NCI-H2081 (cell line): ENCODE measurements at places on chromosomes 4 and X.

DNA sequence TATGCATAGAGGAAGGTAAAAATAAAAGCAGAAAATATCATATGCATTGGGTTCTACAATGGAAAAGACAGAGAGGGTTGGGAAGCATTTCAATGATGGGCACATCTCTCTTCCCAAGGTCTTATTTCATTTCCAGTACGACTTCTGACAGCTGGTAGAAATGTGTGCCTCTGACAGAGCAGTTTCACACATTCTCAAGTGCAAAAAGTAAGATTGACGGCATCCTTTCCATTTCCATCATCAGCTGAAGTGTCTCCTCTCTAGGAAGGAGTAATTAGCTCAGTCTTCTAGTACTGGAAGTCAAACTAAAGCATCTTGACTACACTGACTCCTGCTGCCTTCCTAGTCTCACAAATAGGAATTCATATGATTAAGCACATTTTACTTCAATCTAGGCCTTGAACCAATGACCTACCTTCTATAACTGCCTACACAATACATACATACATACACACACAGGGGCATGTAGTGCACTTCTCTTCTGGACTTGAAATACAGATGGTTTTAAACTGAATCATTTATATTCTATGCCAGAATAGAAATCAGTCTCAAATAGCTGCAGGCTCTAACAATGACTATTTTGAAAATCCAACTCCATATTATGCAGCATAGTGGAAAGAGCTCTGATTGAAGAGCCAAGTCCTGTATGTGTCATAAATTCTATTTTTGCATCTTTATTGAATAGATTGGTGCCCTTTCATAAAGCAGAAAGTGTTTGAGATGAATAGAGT, 473.4 kb downstream of the INPP4B start:
- no peak for DNase-seq

- peak; percentile 58 for DNase-seq
Observed at GRCh38 chr4:52234561-52235440, 183.7 kb downstream of the SPATA18 start.

- DNase-seq, result no peak
Observed at GRCh38 chr4:105306158-105306781, 159.6 kb downstream of the TET2 start.

- no peak for DNase-seq
Observed at GRCh38 chr4:65924843-65925242, 254.6 kb upstream of the EPHA5 start.

GRCh38 chr4:779555-779954, 46.4 kb downstream of the CPLX1 start:
- DNase-seq, result no peak

- no peak for DNase-seq
Observed at GRCh38 chrX:136747003-136747986, 33.4 kb downstream of the ARHGEF6 start.

- no peak for DNase-seq
Observed at GRCh38 chr4:84279678-84280077, 219.4 kb downstream of the NKX6-1 start.

DNA sequence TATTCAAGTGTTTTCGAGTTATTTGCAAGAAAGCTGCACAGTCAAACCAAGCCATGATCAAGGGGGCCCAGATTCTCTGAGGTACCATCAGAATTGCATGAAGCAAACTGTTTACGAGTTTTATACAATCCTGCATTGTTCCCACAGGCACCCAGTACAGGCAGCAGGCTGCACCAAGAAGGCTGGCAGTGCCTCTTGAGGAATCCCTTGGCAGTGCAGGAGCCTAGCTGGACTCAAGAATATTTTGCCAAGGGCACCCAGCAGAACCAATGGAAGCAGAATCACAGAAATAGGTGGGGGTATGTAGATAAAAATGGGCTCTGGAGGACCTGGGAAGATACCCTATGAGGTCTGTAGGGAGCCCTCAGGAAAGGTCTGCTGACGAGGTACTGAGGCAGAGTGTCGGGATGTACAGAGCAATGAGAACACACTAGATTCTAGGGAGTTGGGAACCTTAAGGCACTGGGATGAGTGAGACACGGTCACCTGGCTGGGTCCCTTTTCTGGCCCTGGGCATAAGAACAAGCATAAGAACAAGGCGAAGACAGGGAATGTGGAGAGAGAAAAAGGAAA, 2.5 kb upstream of the PLP1 start:
- DNase-seq, result peak; percentile 69

- DNase-seq, result no peak
Observed at GRCh38 chr4:145886871-145887240, 51.8 kb downstream of the ZNF827 start.

DNA sequence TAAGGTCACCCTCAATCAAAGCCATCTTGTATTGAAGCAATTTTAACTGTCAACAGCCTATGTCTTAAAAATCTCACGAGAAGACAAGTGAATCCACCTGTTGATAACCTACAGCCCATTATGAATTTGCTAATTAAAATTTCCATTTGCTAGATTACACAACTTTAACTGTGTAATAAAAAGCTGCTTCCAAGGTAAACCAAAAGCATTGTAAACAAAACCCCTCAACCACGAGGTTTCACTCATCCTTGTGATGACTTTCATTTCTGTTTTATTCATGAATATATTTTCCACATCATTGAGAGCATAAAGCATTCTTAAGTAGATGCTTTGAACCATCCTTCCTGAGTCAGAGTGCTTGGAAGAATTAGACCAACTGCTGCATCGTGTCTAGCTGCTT, 217.5 kb upstream of the GYPA start:
- DNase-seq, result no peak

DNA sequence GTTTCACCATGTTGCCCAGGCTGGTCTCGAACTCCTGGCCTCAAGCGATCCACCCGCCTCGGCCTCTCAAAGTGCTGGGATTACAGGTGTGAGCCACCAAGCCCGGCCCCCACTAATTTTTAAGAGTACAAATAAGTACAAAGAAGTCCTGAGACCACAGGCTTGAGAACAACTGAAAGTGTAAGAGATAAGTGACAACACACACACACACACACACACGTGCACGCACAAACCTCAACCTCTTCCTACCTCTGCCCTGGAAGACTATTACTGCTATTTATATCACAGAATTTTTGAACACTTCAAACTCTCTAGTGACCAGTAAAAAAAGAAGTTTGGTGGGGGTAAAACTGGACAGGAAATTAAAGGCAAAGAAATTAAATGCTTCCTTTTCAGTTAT, 7.5 kb downstream of the KLHL15 start:
- no peak for DNase-seq

- DNase-seq, result no peak
Observed at GRCh38 chr4:53147197-53147596, 218.7 kb downstream of the SCFD2 start.

- no peak for DNase-seq
Observed at GRCh38 chr4:15322006-15322405, 105.8 kb upstream of the C1QTNF7 start.

DNA sequence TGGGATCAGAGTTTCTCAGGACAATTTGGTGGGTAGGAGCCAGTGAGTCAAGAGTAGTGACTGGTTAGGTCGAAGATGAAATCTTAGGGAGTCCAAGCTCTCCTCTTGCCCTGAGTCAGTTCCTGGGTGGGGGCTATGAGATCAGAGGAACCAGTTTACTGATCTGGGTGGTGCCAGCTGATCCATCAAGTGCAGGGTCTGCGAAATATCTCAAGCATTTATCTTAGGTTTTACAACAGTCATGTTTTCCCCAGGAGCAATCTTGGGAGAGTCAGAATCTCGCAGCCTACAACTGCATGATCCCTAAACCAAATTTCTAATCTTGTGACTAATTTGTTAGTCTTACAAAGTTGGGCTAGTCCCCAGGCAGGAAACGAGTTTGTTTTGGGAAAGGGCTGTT, 1833.2 kb upstream of the PCDH7 start:
- no peak for DNase-seq

DNA sequence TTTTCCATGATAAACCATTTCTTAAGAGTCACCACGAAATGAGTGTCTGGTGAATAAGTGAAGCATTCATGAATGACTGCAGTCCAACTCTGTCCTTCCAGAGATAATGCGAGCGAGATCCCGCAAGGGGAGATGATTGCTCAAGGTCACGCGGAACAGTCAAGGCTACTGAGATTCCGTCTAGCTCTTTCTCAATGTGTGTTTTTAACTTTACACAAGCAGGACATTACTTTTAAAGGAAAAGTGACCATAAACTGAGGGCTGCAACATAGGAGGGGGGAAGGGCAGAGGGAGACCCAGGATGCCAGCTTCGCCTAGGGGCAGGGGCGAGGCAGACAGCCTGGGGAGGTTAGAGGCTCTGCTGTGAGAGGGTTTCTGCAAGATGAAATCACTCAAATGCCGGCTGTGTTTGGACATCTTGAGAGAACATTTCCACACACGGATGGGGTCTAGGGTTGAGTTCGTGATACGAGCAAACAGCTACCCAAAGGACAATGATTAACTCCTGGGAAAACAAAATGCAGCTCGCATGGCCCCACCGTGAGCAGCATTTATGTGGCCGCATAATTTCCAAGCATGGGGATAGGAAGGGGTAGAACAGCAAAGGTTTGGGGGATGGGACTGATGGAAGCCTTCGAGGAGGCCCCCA, 23.8 kb upstream of the CCNQ start:
- no peak for DNase-seq

- no peak for DNase-seq
Observed at GRCh38 chrX:77003956-77004355, 443.2 kb upstream of the FGF16 start.

DNA sequence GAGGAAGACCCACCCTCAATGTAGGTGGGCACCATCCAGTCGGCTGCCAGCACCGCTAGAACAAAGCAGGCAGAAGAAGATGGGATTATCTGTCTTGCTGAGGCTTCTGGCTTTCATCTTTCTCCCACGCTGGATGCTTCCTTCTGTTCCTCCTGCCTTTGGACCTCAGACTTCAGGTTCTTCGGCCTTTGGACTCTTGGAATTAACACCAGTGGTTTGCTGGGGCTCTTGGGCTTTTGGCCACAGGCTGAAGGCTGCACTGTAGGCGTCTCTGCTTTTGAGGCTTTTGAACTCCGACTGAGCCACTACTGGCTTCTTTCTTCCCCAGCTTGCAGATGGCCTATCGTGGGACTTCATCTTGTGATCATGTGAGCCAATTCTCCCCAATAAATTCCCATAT, 55.1 kb downstream of the PDLIM5 start:
- no peak for DNase-seq

GRCh38 chr4:142696334-142697122, 149.6 kb downstream of the INPP4B start:
- no peak for DNase-seq

GRCh38 chr4:21763855-21764254, 184.7 kb downstream of the KCNIP4 start:
- DNase-seq, result no peak

GRCh38 chr4:95268819-95269565, 279.8 kb downstream of the UNC5C start:
- DNase-seq, result peak; percentile 52

- DNase-seq, result no peak
Observed at GRCh38 chr4:71110499-71110898, 117.0 kb downstream of the DCK start.

GRCh38 chr4:172042714-172043114, 229.5 kb downstream of the GALNTL6 start:
- DNase-seq, result peak; percentile 86

DNA sequence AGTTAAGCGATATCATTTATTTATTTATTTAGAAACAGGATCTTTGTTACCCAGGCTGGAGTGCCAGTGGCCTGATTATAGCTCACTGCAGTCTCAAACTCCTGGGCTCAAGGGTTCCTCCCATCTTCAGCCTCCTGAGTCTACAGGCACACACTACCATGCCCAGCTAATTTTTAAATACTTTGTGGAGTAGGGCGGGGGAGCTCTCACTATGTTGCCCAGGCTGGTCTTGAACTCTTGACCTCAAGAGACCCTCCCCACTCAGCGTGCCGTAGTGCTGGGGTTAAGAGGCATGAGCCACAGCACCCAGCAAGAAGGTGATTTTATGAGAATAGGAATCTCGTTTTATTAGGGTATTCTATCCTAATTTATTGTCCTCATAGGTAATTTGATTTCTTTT, 3.9 kb upstream of the UFSP2 start:
- DNase-seq, result no peak

DNA sequence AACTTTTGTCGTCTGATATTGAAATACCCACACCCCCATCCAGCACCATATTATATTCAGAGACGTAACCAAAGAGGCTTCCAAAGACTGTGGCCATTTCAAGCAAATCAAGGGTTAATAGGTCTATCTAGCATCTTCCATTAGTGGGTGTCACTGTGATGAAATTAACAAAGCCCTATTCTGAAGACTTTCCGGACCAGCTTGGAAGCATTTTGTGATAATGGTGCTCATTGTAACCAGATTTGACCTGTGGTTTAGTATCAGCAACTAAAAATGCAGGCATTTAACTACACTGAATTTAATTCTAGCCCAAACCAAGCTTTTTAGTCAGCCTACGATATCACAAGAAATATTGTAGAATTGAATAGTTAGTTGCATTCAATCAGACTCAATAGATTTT, 309.7 kb upstream of the TENM3 start:
- DNase-seq, result no peak

GRCh38 chrX:114344756-114345349, 239.0 kb upstream of the HTR2C start:
- DNase-seq, result peak; percentile 60

GRCh38 chr4:52925531-52925968, 63.4 kb downstream of the RASL11B start:
- peak; percentile 45 for DNase-seq

- no peak for DNase-seq
Observed at GRCh38 chr4:79689740-79690139, 281.7 kb upstream of the GK2 start.

DNA sequence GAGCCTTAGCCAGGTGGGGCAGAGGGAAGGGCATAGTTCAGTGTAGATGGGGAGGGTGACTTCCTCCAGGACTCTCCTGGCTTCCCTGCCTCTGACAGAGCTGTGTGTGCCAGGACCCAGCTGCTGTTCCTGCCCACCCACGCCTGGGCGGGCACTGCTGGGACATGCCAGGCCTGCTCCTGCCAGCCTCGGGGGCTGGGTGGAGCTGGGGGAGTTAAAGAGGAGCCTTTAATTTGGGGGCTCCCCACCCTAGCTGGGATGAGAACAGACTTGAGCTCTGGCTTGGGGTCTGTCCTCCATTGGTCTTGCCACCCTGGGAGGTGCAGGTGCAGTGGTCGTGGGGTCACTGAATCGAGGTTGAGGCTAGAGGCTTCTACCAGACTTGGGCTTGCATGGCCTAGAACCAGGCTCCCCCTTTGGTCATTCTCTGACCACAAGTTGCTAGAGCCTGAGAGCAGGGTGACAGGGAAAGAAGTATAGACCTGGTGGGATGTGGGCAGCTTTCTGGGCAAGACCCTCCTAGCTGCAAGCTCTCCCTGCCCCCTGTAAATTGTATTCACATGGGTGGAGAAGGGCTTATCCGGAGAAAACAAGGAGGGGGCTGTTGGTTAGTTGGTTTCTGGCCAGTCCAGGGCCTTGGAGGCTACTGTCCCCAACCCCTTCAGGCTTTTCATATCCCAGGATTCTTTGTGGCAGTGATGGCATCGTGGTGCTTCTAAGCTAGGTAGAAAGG, 5.7 kb downstream of the EFNB1 start:
- DNase-seq, result no peak

GRCh38 chrX:10074241-10074941, 82.4 kb upstream of the CLCN4 start:
- DNase-seq, result no peak

GRCh38 chr4:110797486-110797885, 174.6 kb upstream of the PITX2 start:
- DNase-seq, result no peak
